ENCODE measurements at places on chromosomes 1 and 21.
A peak's percentile ranks its signal among the peaks of the same experiment; 100 is the strongest.

DNA sequence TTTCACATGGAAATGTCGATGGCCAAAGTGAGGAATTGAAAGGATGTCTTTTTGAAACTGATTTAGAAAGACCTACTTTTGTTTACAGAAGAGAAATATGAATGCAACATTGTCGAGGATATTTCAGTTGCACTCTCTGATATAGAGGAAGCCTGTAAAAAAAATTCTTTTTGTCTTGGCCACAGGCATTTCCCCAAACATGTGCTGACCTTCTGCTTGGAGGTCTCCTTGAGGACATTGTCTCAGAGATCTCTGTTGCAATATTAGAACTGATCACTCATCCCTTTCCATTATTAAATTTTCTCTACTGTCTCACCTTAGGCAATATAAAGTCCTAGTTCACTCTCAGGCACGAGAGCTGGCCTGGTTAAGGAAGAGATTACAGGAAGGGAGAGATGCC is 16.0 kb downstream of the S100A11 start:
- DNase-seq: no peak

DNA sequence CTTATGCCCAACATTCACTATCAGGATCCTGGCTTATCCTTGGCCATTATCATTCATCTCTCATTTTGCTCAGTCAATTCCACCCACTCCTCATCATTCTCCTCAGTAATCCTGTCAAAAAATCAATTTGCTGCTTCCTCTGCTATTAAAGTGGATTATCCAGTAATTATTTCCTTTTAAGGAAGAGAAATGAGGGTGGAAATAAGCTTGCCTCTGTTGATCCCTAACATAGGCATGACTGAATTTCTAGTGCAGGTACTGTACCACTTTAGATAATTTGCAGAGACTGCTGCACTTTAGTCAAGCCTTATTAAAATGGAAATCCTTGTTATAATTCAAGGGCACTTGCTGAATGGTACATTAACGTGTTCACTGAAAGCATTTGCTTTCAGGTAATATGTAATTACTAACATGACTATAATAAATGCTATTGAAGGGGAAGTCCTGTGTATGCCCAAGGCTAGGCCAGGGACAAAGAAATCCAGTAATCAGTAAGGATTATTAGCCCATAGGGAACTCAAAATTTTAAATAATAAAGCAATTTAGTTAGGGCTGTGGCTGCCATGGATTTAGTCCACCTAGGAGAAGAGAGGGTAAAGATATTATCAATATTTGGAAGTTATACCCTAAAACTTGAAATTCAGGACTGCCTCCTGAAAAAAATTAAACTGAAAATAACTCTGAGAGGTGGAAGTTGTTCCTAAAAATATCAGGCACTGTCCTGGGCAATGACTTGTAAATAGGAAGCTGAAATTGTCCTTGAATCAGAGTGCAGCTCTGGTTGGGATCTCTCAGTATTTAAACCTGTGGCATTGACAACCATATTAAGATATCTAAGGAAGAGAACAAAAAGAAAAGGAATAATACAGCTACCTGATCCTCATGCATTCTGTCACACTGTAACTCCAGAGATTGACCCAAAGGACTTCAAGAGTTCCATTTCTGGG is 43.4 kb downstream of the RGS2 start:
- no peak for DNase-seq

DNA sequence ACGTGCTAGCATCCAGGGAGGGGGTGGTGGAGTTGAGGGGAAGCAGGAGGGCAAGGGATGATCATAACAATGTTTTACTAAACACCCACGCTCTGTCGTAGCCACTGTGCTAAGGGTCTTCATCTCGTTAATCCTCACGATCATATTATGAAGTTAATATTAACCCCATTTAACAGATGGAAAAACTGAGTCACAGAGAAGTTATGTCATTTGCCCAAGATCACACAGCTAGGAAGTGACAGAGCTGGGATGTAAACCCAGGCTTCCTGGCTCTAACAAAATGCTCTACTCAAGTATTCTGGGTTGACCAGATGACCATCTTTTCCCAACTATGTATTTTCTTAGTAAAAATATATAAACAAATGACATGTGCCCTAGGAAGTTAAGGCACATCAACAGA is 88.7 kb downstream of the TAS1R2 start:
- no peak for DNase-seq

GRCh38 chr1:98104289-98104688 is 183.5 kb upstream of the DPYD start:
- no peak for DNase-seq

- DNase-seq: peak; percentile 75
Measured at GRCh38 chr1:160834945-160835565, 27.6 kb downstream of the CD244 start.

- DNase-seq: no peak
Measured at GRCh38 chr1:121515235-121515634, 330.5 kb downstream of the SRGAP2C start.

DNA sequence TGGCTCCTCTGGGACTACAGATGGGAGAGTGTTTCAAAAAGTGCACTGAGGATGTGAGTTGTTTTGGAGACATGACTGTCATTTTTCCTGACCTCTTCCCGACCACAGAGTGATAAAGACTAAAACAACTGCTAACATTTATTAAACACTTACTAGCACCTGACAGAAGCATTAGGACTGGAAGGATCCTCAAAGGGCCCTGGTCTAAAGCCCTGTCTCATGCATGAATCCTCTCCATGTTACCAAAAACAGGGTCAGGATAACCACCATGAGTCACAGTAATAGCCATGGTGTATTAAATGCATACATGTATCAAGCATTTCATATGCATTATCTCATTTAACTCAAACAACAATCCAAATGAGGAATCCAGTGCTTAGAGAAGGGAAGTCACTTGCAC is 11.5 kb downstream of the CYB5RL start:
- no peak for DNase-seq

GRCh38 chr21:41612674-41613532 is 104.9 kb upstream of the TMPRSS2 start:
- DNase-seq: no peak

DNA sequence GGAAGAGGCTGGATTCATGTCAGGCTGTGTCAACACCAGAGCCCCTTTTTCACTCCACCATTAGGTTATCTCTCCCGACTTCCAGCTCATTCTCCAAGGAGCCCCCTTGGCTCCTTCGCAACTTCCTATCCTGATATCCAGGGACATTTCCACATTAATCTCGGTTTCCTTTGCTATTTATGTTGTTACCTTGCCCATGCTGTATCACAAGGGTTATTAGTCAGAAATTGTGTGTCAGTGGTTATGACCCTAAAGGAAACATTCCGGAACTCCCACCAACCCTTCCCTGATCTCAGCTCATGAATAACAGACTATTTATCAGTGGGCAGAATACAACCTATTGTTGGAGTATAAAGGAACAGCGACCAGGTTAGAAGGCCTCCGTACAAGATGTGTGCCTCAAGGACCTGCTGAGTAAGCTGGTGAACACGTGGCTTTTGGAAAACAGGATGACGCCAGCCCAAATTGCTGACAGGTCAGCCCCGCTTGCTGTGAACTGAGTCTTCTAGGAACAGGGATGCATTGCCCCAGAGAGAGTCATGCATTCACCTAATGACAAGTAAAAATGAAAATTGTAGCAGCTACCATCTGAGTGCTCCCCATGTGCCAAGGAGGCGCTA is 121.5 kb downstream of the PLPP3 start:
- DNase-seq: no peak

DNA sequence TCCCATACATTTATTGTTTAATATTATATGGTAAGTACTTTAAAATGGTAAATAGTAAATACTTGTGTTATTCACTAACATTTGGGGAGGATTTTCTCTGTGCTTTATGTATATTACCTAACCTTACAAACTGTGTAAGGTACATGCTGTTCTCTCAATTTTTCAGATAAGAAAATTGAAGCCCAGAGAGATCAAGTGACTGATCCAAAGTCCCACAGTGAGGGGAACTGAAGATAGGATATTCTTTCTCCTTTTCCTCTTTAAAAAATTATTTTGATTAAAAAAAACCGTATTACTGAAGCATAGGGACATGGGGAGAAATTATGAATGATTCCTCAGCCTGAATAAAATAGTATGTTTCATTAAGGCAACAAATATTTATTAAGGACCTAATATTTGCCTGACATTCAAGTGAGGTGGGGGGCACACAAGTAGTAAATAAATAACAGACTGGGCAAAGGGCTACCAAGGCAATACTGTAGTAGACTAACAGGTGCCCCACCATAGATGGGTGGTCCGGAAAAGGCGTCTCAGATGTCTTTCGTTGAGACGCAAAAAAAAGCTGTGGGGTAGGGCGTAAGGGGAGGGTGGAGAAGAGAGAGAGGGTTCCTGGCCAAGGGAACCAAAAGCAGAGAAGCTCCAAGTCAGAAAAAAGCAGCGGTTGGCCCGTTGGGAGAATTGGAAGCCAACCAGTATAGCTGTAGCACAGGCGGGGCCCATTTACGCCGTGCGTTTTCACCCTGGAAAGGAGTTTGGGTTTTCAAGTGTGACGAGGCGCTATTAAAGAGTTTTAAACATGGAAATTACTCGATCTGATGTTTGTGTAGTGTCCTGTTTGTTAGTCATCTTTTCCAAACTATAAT is 944 bp upstream of the AGO3 start:
- DNase-seq: peak; percentile 46

- no peak for DNase-seq
Measured at GRCh38 chr1:191675856-191676783, 482.1 kb upstream of the RGS18 start.

DNA sequence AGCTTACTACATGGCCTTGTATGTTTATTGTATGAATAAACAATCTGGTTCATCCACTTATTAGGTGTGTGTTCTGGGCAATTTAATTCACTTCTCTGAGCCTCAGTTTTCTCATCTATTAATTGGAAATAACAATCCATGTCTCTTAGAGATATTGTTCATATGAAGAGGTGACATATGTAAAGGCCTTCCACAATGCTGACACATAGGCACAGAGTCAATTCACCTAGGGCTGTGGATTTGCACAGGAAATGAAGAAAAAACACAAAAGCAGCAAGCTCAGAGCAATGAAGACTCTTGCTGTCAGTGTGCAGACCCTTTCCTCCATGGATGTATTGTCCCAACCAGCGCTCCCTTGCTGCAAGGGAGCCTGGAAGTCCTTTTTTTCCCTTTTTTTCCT is 195.2 kb upstream of the CAMK1G start:
- no peak for DNase-seq

DNA sequence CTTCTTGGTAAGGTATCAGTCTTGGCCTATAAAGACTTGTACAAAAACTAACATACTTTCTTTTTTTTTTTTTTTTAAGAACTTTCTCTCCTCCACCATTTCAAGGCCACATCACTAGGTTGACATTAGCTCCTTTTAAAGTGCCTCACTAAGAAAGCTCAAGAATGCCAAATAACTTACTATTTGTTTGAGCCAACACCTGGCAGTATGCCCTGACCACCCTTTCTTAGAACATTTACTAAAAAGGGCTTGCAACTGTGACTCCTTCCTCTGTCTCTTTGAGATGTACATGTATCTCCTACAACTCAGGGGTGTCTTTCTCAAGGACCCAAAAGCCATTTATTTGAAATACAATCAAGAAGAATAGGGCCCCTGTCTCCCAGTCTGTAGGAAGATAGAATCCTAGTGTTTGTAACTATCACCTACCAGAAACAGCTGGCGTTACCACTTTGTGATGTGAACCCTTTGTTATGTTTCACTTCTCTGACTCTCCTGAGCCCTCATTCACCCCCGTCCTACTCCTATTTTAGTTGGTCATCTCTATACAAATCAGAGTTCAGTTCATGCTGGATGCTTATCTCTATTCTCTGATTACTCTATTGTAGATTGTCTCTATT is 12.2 kb upstream of the SAMD13 start:
- DNase-seq: no peak

DNA sequence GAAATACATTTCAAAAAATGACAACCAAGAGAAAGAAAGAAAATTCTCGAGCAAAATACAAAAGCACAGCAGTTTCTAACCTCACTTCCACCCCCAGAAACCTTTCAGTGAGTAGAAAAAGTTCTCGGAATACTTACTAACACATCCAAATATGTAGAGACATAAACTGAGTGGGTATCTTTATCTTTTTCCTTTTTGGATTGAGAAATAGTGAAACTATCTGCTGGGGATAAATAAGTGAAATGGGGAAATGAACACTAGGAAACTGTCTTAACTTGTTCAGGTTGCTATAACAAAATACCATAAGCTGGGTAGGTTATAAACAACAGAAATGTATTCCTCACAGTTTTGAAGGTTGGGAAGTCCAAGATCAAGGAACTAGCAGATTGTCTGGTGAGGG is 72.0 kb downstream of the VCAM1 start:
- DNase-seq: no peak

DNA sequence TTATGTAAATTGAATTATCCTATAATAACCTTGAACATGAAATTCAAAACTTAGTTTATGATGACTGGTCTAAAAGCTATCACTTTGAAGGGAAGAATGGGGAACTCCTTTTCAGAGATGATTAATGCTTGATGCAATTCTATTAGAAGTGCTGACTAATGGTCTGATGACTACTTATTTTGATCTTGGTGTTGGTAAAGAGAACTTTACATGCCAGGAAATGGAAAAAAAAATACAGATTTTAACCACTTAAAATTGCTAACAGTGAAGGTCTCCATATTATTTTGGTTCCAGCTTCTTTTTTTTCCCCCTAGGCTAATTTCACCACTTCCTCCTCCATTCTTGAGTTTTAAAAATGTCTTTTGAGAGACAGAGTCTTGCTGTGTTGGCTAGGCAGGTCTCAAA is 22.9 kb downstream of the S1PR1 start:
- no peak for DNase-seq

- DNase-seq: no peak
Measured at GRCh38 chr21:42538479-42539275, 25.0 kb downstream of the SLC37A1 start.

- no peak for DNase-seq
Measured at GRCh38 chr1:160520582-160520981, 2.5 kb downstream of the SLAMF6 start.

DNA sequence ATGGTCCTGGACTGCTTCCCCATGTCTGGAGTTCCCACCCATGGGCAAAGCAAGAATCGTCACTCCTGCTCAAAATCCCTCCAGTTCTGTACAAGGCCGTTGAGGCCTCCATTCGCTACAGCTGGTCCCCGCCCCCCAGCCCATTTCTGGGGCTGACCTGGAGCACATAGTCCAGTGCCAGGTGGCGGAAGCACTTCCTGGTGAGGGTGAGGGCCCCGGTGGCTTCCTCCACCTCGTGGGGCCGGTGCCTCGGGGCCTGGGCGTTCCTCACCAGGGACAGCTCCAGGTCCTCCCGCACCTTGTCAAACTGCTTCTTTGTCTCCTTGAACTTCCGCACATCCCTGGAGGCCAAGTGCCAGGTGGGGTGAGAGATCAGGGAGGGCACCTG is 7.4 kb downstream of the ACAP3 start:
- no peak for DNase-seq

GRCh38 chr1:210232511-210233215 is at the start of gene SERTAD4:
SERTAD4 (plus strand) TSS chr1:210232796; CDS start chr1:210237961, 5,165 bp downstream.
- no peak for DNase-seq

DNA sequence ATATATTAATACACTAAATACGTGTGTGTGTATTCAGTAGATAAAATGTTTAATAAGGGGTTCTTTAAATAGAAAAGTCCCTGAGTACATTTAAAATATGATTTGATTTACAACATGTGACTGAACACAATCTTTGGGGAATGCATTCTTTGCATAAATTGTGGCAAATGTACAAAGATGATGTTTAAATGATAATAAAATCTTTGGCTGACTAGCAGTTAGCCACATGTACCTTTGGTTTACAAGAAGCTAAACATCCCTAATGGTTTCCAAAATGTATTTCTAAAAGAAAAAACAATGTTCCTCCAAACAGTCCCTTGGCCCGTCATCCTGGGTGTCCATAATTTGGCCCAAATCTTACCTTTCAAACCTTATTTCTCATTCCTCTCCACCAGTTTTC is 106.4 kb upstream of the MARK1 start:
- no peak for DNase-seq

All from GM12865 (cell line).